ENCODE measurements at places on chromosomes 1 and 21.

DNA sequence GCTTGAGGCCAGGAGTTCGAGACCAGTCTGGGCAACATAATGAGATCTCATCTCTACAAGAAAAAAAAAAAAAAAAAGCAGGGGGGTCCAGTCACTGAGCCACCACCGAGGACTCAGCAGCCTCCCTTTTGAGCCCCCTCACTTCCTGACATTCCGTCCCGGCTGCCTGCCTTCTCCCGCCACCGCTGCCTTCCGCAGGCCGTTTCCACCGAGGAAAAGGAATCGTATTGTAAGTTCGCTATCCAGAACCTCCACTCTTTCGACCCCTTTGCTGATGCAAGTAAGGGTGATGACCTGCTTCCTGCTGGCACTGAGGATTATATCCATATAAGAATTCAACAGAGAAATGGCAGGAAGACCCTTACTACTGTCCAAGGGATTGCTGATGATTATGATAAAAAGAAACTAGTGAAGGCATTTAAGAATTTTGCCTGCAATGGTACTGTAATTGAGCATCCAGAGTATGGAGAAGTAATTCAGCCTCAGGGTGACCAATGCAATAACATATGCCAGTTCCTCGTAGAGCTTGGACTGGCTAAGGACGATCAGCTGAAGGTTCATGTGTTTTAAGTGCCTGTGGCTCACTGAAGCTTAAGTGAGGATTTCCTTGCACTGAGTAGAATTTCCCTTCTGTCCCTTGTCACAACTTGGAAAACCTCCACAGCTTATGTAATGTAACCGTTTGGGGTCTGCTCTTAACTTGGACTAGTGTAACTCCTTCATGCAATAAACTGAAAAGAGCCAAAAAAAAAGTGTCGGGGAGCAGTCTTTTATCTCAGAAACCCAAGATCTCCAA lies 55.6 kb downstream of the GLUL start:
- DNase-seq: no peak

GRCh38 chr1:8330271-8331125 lies 12.6 kb downstream of the SLC45A1 start:
- DNase-seq: no peak

GRCh38 chr1:201724766-201725118 lies 104.2 kb upstream of the IPO9 start:
- no peak for DNase-seq

DNA sequence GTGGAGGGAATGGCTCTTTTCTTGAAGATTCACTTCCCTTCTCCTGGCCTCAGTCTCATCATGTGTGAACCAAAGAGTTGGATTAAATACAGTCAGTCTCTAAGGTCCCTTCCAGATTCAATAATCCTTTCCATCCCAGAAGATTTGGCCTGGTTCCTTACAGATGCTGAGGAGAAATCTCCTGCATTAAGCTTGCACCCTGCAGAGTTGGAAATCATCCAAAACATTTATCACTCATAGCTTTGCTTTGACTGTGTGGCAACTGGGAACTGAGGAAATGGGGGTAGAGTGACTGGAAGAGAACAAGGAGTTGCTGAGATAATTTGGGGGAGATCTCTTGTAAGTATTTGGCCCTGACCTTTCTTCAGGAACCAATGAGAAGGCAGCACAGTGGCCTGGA lies 220.5 kb upstream of the SGIP1 start:
- no peak for DNase-seq

GRCh38 chr1:78840453-78841271 lies 165.9 kb downstream of the ADGRL4 start:
- DNase-seq: no peak

- no peak for DNase-seq
These were observed 3.9 kb downstream of the TAS1R2 start for GRCh38 chr1:18855573-18855972.

- no peak for DNase-seq
These were observed 322.4 kb downstream of the SETD4 start for GRCh38 chr21:35737899-35738346.

DNA sequence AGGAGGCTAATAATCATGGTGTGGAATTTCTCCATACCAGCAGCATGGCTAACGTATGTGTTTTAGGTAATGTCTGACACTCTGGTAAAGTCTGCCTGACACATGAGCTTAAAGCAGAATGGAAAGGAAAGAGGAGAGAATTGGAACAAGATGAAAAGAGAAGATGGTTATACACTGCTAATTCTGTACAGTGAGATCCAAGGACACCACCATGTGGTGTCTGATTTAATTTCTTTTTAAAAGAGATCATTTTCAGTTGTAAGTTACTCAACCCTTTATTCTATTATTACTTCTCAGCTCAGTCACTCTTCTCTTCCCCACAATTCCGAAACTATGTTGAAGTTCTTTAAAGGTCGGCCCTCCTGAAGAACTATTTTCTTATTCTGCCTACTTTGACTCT lies 15.6 kb downstream of the PRKAB2 start:
- DNase-seq: no peak

- DNase-seq: no peak
These were observed 43.7 kb upstream of the IPO9 start for GRCh38 chr1:201785291-201785690.

DNA sequence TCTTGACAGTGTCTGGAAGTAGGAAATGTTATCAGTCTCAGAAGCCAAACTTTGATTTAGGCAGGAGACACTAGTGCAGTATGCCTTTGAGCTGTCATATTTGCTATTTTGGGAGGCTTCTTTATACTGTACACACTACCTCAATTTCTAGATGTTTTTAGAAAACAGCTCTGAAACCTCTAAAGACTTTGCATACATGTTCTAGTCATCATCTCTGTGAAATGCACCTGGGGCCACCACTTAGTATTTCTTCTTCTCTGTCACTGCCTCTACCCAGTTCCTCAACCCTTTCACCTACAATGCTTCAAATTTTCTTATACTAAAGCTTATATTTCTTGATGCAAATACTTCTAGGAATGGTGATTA lies 29.1 kb upstream of the PLA2G4A start:
- no peak for DNase-seq

DNA sequence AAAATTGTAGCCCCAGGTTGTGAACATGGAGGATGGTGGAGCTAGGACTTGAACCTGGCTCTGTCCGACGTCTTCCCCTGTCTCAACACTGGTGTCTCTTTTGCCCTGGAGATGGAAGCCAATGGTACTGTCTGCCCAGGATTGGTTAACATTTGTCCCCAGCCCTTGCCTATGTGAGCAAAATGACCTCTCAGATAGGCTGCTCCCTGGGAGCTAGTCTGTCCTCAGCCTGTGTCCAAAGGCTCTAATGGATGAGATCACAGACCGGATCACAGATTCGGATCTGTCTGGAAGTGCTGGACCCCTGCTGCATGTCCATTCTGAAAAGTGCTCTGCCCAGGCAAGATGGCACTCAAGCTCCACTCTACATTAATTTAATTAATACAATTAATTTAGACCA lies 394.4 kb upstream of the VAMP3 start:
- no peak for DNase-seq

GRCh38 chr1:87284456-87285240 lies 44.0 kb upstream of the LMO4 start:
- DNase-seq: no peak

GRCh38 chr1:24235921-24236788 lies 49.1 kb upstream of the IFNLR1 start:
- DNase-seq: no peak

DNA sequence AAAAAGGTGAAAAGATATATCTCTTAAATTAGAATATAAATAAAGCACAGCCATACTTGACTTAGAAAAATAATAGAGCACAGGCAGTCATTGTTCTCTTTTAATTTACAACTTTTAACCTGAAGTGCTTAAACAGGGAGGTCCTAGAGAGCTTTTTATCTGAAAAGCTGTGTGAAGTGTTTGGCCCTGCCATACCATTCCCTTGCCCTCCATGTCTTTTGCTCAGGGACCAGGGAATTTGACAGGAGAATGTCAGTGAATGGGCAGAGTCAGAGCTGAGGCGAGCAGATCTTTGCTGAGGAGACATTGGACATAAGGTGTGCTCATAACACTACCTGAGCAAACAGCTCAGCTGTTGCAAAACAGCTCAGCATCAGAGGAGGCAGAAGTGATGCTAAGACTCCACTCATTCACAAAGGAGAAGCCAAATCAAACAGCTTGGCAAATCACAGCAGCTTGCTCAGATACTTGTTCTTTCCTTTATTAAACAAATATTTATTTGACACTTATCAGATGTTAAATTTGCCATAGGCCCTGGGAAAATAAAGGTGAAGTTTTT lies 14.9 kb upstream of the MGST3 start:
- DNase-seq: no peak

GRCh38 chr1:10704368-10704882 lies 92.0 kb downstream of the CASZ1 start:
- no peak for DNase-seq

DNA sequence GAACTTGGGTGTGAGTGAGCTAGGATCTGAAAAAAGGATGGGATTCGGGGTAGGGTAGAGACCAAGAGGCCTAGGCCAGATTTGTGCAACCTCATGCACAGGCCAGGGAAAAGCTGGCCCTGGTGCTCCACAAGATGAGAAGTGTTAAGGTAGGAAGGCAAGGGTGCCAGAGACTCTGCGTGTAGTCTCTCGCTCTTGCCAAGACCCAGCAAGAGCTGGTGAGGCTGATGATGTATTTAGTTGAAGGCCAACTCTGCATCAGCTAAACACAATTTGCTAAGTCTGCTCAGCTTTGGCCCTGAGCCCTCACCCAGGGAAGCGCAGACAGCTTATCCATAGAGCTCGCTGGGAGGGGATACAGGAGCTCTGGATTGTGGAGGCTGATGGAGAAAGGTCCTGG lies 26.6 kb upstream of the SOX13 start:
- DNase-seq: no peak

GRCh38 chr1:26336477-26337205 lies 17.3 kb downstream of the CRYBG2 start:
- DNase-seq: peak; percentile 85

DNA sequence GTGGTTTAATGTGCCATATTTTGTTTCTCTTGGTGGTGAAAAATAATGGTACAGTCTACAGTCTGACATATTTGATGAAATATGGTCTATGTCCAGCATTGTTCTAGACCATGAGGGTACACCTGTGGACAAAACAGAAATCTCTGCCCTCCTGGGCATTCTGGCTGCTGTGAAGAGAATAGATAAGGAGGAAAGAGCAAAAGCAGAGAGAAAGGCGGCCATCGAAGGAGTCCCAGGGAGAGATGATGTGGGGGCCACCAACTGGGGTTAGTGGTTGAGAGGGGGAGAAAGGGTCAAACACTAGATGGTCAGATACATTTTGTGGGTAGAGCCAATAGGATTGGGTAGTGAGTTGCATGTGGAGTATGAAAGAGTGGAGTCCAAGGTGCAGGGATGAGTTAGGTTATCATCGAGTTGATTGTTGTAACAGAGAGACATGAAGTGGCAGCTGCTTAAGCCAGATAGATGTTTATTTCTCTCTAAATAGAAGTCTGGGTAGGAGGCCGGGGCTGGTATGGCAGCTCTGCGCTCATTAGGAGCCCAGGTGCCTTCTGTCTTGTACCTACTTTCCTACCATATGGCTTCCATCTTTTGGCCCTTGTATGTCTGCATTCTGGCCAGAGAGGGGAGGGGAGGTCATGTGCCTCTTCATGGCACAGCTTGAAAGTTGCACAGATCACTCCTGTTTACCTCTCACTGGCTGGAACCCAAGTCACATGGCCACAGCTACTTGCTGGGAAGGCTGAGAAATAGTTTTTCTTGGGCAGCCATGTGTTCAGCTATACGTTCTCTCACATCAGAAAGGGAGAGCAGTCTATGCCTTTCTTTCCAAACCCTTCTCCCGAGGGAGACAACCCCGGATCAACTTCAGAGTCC lies 13.0 kb downstream of the UBE4B start:
- DNase-seq: no peak

All from activated effector memory CD4-positive, alpha-beta T cell treated with Interleukin-2 at 50 U/mL for 16 hours (primary cell).